ENCODE measurements at places on chromosomes 6 and 20.

- DNase-seq = no peak
These were observed 32.7 kb downstream of the LYRM2 start for GRCh38 chr6:89605861-89606260.

- no peak for DNase-seq
These were observed 182.8 kb downstream of the SMOC2 start for GRCh38 chr6:168623736-168624135.

GRCh38 chr6:167856999-167857660 is 30.4 kb downstream of the AFDN start:
- DNase-seq = no peak

GRCh38 chr6:80547827-80548226 is 441.4 kb downstream of the BCKDHB start:
- DNase-seq = peak; percentile 40

- no peak for DNase-seq
These were observed 81.0 kb upstream of the FOXQ1 start for GRCh38 chr6:1230689-1231605.

- DNase-seq = no peak
These were observed 209.5 kb downstream of the FNDC1 start for GRCh38 chr6:159378411-159379328.

- DNase-seq = peak; percentile 83
These were observed 5.8 kb downstream of the C6orf132 start for GRCh38 chr6:42136508-42137193.

GRCh38 chr6:13311155-13311554 is 17.2 kb downstream of the TBC1D7 start:
- DNase-seq = no peak

GRCh38 chr20:58179432-58180099 is 48.9 kb downstream of the ANKRD60 start:
- peak; percentile 82 for DNase-seq

GRCh38 chr6:30364591-30364990 is 19.6 kb downstream of the RPP21 start:
- no peak for DNase-seq

DNA sequence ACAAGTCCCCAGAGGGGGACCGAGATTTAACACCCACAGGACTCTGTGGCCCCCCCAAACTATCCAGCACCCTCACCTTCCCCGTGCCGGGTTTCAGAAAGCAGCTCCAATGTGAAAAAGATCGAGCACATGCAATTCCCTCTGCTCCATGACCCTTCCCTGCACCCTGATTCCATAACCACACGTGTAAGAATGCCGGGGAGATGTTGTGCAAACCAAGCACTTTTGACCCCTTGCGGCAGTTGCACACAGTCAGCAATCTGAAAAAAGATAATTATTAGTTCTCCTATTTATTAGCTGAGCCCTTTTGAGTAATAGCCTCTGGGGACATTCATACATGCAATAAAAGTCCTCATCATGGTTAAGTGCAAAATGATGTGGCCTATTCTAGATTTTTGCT is 13.0 kb downstream of the FOXQ1 start:
- no peak for DNase-seq

- DNase-seq = peak; percentile 81
These were observed at the start of gene QKI for GRCh38 chr6:163414117-163414945. QKI (plus strand) TSS chr6:163414718; CDS start chr6:163415194, 476 bp downstream.

DNA sequence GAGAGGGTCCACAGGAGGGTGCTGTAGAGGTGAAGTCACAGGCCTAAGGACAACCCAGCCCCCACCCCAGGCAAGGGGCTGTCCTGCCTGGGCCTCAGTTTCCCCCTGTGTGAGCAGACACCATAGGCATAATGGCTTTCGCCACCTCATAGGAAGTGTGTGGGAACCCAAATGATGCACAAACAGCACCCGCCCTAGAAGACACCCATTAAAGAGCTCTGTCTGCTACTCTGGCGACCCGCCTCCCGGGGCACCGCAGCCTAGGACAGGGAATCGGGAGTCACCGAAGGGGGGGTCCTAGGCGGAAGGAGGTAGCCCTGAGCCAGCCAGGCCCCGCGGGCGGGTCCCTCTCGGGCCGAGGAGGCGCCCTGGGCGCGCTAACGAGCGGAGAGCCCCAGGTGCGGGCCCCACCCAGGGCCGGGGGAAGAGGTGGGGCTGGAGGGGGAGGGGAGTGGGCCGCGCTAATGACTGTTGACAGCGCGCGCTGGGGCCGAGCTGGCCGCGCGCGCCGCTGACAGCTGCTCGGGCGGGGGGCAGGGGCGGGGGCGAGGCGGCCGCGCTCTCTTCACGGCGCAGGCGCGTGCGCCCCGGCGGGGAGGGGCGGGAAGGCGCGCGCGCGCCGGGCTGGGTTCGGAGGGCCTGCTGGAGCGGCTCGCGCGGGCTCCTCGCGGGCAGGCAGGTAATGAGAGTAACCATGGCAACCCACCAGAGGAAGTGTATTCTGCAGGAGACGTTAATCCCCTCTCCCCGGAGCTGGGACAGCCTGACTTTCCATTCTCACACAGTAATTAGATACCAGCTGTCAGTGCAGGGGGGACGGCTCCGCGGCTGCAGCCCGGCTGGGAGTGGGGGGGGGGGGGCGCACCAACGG is 48.9 kb downstream of the NOL4L start:
- DNase-seq = peak; percentile 63

DNA sequence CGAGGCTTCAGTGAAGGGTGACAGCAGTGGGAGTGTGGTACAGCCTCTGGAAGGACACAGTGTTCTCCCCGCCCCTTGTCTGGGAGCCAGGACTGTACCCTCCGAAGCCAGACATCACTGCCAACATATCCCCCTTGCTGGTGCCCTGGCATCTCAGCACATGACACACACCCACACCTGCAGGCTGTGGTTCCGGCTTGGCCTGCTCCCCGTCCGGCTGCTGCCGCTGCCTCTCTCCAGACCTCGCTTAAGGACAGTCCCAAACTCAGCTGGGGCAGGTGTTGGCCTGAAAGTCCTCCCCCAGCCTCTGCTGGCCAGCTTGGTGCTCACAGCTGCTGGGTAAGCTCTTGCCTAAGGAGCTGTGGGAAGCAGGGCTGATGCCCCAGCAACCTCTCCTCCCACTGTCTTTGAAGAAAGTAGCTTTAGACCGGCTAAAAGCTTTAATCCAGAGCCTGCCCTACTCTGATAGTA is 7.0 kb downstream of the EMILIN3 start:
- DNase-seq = no peak
